Sciatic nerve (tissue), 2 donors: ENCODE measurements at places on chromosomes 16 and 17. TPM values are rescaled to one million over a fixed set of nuclear protein-coding genes. Genes with fewer than 3 reads are reported as not detected.

CLEC10A gene
- total RNA-seq: 14.7 TPM

ZNF423 gene
- total RNA-seq: 25.3 TPM

CD79B gene
- total RNA-seq: 5.3 TPM

CMTM2 gene
- 1.5 TPM for total RNA-seq

CES5A gene
- not detected for total RNA-seq

RASL10B gene
- total RNA-seq: 5.4 TPM

KRTAP4-4 gene
- not detected for total RNA-seq

TBC1D3 gene
- total RNA-seq: not detected

TMC7 gene
- total RNA-seq: 9.6 TPM

TMEM220 gene
- total RNA-seq: 10.3 TPM

GRCh38 chr16:50806099-50807062, 64.5 kb downstream of the CYLD start:
- DNase-seq: peak; percentile 90

- DNase-seq: no peak
Measured at GRCh38 chr17:2885733-2886132, 89.5 kb downstream of the RAP1GAP2 start.

DNA sequence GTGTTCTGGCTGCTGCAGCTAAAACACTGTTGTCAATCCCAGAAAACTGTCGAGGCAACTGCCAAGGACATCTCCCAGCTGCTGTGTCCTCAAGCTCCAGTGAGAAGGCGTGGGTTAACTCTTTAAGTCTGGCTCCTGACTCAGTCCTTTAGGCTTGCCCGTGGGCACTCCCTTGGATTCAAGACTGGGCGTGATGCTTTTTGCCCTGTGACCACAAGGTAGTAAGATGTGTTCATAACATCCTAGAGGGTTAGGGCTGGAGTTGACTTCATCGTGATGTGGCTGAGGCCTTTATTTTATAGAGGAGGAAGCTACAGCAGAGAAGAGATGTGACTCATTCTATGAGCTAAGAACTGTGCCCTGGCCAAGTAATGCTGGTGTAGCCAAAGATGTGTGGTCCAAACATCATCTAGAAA, 50.9 kb upstream of the TEKT3 start:
- DNase-seq: no peak

- peak; percentile 72 for DNase-seq
Measured at GRCh38 chr16:30615358-30616091, 5.3 kb upstream of the ZNF689 start.

GRCh38 chr17:80895366-80895765, 96.3 kb upstream of the CHMP6 start:
- no peak for DNase-seq

- no peak for DNase-seq
Measured at GRCh38 chr16:71758293-71758760, 33.8 kb upstream of the PHLPP2 start.

DNA sequence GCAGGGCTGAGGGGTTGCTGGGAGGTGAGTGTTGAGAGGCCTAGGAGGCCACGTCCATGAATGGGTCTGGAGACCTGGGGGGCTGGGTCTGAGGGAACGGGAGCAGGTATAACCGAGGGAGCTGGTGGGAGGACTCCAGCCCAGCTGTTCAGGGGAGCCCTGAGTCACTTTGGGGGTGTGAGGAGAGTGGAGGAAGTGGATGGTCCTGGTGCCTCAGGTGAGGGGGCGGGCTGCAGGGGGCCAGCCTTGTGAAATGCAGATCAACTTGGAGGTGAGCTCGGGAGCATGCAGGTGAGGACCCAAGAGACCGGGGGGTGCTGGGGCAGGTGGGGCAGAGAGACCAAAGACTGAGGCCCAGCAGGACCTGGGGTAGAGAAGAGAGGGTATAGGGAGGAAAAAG, 79.6 kb downstream of the KCNJ12 start:
- no peak for DNase-seq

DNA sequence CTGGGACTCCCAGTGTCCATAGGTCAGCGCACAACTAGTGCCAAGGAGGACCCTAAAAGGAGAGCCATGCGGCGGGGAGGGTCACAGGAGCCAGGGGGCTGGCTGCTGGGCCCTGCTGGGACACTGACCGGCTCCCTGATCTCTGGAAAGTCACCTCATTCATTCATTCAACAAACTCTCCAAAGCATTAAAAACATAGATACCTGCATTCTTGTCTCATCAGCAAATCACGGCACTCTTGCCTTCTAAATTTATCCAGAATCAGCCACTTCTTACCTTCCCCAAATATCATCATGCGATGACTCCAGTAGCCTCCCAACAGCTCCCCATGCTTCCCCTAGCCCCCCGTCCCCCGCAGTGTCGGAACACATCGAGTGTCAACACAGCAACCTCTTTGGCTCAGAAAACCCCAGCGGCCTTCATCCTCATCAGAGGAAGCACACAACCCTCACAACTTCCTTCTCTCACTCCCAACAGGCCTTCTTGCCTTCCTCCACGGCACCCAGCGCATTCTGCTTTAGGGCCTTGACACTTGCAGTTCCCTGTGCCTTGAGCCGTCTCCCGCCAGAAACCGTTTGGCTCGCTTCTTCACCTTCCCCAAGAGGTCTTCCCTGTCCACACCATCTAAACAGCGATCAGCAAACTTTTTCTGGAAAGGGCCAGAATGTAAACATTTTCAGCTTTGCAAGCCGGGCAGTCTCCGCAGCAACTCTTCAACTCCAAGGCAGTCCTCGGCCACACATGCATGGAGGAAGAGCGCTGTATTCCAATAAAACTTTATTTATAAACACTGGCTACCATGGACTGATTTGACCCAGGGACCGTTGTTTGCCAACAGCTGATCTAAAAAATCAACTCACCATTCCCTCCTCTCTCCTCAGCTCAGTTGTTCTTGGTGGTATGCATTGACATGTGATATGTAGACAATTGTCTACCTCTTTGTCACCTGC, 119.5 kb upstream of the TNRC6C start:
- DNase-seq: peak; percentile 41

DNA sequence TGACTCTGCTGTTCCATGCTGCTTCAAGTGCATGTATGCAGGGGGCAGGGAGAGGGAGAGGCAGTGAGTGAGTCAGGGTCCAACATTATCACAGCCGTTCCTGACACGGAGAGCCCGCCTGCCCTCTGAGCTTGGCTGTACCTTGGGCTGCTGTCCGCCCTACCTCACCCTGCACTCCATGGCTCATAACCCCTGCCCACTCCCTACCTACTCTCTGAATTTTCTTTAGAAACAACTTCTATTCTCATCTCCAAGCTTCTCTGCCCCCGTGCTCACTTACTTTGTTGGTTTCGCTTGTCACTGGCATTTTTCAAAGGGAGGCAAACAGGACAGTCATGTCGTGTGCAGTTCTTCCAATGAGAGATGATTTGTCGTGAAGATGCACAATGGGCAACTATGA, 74.4 kb upstream of the TRAP1 start:
- no peak for DNase-seq

DNA sequence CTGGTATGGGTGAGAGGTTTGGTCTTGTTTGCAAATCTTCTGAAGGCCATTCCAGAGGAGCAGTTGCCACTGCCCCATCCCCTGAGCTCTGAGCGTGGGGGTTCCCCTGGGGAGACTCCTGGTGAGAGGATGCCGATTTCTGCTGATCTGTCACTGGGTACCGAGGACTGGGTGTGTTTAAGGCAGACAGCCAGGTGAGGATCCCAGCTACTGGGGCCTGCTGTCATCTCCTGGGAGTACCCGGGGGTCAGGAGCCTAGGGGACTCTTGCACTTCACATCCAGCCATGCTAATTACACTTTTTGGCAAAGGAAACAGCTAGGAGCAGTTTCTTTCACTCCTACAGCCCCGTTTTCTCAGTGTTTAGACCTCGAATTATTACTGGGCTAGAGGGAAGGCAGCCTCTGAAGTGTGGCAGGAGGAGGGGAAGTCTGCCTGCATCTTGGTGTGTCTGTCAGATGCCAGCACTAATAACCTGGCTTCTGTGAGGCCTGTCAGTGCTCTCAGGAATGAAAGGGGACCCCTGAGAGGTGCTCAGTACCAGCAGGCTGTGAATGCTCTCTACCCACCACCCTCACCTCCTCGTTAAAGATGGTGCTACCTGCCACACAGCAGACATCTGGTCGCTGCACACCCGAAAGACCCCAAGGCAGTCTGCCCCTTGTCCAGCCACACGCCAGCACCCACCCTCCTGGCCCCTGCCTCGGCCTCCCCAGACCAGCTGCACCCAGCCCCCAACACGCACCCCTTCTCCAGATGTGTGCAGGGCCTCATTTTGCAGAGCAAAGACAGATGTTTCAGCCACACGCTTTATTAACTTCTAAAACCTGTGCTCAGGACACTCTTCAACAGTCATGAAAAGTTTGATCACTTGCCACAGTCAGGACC, 43.2 kb downstream of the SNX20 start:
- no peak for DNase-seq

- no peak for DNase-seq
Measured at GRCh38 chr17:44807817-44808155, 22.3 kb downstream of the GJC1 start.

DNA sequence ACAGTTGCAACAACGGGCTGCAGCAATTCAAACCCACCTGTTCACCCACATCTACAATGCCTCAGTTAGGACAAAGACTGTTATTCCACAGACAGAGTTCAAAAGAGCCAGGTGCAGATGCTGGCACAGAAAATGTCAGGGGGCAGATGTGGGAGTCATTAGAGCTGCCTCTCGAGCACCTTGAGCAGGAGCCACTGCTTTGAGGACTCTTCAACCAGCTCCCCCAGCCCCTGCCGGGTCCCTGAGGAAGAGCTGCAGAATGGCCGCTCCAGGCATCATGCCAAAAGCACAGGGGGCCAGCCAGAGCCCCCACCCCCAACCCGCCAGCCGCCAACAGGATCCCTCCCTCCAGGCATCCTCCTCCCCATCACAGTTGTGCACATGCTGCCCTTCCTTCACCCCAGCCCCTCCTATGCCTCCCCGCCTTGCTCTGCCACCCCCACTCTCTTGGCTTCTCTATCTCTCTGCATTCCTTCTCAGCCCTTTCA, 20.8 kb downstream of the C17orf67 start:
- DNase-seq: no peak

GRCh38 chr17:81550285-81550684, 1.9 kb downstream of the FAAP100 start:
- no peak for DNase-seq

GRCh38 chr16:10871157-10871991, 5.6 kb upstream of the CIITA start:
- peak; percentile 62 for DNase-seq

DNA sequence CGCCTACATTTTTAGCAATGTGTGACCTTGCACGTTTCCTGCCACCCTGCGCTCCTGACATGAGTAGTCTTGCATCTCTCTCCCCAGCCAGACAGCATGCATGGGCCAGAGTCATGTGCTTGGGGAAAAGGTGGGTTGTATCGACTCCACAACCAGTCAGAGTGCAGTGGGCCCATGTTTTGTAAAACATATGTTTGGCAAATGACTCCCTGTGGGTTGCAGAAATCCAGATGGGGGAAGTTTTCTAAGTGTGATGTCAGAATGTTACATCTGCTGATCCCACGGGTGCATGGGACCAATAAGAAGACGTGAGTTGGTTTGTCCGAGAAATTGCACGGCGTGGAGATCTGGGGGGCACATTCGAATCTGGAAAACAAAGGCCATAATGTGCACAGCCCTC, 147.1 kb downstream of the FOXL1 start:
- DNase-seq: no peak
